GM18507 (cell line): ENCODE measurements at places on chromosomes 13 and 19.

GRCh38 chr13:63595811-63596210 lies 2180.2 kb upstream of the PCDH20 start:
- no peak for DNase-seq

GRCh38 chr13:29452773-29453616 lies 142.5 kb downstream of the SLC7A1 start:
- DNase-seq: no peak

DNA sequence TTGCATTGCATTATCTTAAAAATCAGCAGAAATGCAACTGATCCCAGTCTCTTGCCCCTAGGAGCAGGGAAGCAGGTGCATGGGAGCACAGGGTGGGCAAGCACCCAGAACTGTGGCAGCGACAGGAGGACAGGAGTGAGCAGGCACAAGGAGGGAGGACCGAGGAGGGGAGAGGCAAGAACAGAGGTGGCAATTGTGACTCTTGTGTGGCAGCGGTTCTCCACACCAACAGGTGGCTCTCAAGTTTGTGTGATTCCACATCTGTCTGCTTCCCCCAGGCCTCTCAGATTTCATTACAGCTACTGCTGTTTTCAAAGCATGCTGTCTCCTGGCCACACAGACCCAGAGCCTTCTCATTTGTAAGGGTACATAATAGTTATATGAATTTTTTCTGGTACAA lies 108.5 kb downstream of the STK24 start:
- no peak for DNase-seq

DNA sequence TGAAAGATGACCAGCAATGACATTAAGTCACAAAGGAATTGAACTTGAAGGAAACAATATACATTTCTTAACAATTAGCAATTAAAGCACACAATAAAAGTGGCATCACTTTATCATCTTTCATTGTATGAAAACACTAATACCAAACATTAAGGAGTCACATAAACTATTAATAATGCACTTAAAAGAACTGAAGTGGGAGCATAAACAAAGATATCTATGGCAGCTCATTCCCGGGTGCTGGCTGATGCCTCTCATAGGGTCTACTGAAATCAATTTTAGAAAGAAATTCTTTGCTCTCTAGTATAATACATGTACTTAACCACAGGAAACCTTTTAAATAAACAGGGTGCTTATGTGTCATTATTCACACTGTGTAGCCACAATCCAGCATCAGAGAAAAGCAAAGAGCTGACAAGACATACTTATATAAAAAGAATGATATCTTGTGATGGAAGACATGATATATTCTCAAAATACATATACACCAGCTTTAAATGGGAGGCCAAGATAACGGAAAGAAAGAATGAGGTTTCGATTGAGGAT lies 1207.8 kb downstream of the EFNB2 start:
- DNase-seq: no peak

- DNase-seq: no peak
These were observed 1.4 kb upstream of the SBSN start for GRCh38 chr19:35529241-35530218.

- no peak for DNase-seq
These were observed 3.6 kb upstream of the IFNL2 start for GRCh38 chr19:39264306-39265290.

- no peak for DNase-seq
These were observed 249.2 kb downstream of the DIAPH3 start for GRCh38 chr13:59914556-59914955.

GRCh38 chr19:31880283-31880682 lies 465.1 kb upstream of the ZNF507 start:
- no peak for DNase-seq

DNA sequence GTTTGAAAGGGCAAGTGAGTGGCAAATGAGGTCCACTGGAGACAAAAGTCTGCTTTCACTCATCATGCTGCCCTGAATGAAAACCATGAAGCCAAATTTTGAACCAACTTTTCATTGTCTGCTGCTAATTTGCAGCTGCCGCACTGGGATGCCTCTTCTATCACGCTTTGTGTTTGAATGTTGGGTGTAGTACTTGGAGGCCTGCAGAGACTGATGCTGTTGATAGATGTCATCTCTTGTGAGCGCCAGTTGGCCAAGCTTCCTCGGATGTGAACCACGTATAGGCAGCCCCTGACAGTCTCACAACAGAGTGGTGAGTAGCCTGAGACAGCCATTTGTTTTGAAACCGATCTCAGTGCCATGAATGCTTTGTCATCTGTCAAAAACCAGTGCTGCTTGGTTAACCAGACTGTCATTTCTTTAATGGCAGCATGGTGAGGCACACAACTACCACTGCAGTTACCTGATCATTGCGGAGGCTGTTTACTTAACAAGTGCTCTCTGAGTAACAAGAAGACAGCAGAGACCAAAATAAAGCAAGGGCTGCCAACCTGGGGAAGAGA lies 31.2 kb upstream of the SLC10A2 start:
- no peak for DNase-seq

- no peak for DNase-seq
These were observed 21.5 kb upstream of the GSX1 start for GRCh38 chr13:27770809-27771208.

DNA sequence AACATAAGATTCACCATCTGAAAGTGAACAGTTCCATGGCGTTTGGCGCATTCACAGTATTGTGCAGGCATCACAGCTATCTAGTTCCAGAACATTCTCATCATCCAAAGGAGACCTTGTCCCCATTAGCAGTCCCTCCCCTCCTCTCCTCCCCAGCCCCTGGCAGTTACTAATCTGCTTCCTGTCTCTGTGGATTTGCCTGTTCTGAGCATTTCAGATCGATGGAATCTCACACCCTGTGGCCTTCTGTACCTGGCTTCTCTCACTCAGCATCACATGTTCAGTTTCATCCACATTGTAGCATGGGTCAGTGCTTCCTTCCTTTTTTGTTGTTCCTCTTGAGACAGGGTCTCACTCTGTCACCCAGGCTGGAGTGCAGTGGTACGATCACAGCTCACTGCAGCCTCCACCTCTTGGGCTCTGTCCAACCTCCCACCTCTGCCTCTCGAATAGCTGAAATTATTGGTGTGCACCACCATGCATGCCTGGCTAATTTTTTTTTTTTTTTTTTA lies 34.6 kb downstream of the CRTC1 start:
- DNase-seq: no peak

DNA sequence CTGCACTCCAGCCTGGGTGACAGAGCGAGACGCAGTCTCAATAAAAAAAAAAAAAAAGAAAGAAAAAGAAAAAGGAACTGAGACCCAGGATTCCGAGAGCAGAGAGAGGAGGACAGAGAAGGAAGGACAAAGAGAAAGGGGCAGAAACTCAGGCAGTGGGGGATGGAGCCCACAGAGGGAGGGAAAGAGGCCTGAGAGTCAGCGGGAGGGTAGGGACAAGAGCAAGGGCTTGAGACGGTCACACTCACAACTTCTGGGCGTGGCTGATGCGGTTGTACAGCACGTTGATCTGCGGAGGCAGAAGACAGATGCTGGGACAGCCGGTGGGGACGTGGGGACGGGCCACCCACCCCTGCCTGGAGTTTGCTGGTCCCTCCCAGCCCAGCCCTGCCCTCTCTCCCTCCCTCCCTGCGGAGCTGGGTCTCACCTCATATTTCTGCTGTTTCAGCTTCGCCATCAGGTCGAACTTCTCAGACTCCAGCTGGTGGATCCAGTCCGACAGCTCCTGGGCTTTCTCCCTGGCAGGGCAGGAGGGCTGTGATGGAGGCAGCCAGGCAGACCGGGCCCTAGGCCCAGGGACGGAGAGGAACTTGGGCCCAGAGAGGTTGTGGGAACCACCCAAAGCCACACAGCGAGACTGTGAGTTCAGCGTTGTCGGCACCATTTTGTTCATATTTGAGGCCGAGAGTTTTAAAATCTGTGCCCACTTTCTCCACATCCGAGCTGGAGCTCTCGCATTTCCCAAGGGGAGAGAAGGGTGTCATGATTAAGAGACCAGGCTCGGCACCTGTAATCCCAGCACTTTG lies 15.2 kb downstream of the TNNT1 start:
- peak; percentile 45 for DNase-seq

- no peak for DNase-seq
These were observed 122.4 kb downstream of the DLEU7 start for GRCh38 chr13:50720861-50721671.

DNA sequence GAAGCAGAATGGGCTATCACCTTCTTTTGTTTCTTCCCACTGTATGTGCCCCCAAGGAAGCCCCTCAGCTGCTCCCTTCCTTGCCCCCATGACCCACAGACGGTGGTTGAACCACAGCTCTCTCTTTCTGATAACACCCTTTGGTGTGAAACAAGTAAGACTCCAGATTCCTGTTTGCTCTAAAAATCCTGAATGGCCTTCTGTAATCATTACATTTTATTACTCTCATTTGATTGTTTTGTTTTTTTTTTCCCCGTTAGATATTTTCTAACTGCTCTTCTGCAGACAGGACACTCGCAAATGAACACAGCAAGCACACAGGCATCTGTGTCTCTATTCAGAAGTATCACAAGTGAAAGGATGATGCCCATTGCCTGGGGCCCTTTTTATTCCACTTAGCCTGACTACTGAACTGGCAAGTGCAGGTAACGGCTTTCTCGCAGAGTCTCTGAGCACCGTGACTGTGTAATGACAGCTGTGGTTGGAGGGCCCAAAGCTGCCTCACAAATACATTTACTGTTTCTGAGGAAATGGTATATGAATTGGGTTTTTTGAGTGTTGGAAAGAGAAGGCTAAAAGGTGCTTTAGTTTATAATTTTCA lies 59.3 kb downstream of the OXGR1 start:
- DNase-seq: no peak

DNA sequence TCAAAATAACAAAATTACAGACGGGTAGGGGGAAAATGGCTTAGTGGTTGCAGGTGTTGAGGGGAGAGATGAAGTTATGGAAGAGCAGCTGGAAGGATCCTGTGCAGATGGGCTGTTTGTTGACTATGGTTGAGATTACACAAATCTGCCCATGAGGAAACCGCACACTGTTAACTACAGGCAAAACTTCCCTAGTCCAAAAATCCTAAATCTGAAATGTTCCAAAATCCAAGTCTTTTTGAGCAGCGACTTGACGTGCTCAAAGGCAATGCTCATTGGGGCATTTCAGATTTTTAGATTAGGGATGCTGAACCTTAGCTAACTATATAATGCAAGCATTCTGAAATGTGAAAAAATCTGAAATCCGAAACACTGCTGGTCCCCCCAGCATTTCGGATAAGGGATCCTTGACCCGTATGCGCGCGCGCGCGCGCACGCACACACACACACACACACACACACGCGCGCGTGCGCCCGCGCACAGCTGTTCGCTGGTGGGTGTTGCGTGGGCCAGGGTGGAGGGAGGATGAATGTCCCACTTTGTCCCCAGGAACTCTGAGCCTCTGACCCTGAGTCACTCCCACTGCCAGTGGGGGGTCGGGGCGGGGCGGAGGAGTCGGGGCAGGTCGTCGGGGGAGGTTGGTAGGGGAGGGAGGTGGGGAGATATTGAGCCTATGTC lies 6.8 kb downstream of the F2RL3 start:
- no peak for DNase-seq

DNA sequence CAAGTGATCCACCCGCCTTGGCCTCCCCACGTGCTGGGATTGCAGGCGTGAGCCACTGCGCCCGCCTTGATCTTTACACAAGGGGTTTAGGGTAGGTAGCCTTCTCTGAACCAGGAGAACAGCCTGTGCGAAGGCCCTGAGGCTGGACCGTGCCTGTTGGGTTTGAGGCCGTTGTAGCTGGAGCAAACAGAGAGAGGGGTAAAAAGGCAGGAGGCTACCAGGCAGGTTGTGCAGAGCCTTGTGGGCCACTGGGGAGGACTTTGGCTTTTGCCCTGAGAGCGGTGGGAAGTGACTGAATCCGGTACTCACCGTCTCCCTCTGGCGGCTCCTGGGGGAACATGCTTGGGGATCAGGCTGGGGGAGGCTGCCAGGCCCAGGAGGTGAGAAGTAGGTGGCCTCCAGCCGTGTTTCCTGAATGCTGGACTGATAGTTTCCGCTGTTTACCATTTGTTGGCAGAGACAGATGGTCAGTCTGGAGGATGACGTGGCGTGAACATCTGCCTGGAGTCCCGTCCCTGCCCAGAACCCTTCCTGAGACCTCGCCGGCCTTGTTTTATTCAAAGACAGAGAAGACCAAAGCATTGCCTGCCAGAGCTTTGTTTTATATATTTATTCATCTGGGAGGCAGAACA lies 24.6 kb downstream of the SPC24 start:
- peak; percentile 49 for DNase-seq

DNA sequence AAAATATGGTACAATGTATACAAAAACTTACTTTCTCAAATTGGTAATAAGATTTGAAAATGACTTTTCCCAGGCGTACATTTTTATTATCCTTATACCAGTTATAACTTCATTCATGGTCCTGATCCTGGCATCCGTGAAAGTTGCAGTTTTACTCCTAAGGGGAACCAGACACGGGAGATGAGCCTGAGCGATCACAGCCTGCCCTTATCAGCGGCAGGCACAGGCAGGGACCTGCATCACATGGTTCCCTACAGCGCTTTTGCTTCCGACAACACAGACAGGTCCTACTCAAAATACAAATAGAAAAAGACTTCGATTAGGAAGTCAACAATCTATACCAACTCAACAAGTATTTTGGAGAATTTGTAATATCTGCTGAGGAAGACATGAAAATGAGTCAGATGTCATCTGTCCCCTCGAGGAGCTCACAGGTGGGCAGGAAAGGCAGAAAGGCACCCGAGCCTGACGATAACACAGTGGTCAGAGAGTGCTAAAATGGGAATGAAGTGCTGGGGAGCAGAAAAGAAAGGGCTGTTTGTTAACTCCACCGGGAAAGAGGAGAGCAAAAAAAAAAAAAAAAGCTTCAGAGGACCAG lies 93.4 kb downstream of the ABCC4 start:
- DNase-seq: peak; percentile 12

- DNase-seq: no peak
These were observed 2.1 kb downstream of the NECTIN2 start for GRCh38 chr19:44848036-44848811.

- no peak for DNase-seq
These were observed 42.0 kb upstream of the NFIC start for GRCh38 chr19:3324405-3324856.

- DNase-seq: no peak
These were observed 70.5 kb upstream of the ZNF420 start for GRCh38 chr19:37007587-37008220.

DNA sequence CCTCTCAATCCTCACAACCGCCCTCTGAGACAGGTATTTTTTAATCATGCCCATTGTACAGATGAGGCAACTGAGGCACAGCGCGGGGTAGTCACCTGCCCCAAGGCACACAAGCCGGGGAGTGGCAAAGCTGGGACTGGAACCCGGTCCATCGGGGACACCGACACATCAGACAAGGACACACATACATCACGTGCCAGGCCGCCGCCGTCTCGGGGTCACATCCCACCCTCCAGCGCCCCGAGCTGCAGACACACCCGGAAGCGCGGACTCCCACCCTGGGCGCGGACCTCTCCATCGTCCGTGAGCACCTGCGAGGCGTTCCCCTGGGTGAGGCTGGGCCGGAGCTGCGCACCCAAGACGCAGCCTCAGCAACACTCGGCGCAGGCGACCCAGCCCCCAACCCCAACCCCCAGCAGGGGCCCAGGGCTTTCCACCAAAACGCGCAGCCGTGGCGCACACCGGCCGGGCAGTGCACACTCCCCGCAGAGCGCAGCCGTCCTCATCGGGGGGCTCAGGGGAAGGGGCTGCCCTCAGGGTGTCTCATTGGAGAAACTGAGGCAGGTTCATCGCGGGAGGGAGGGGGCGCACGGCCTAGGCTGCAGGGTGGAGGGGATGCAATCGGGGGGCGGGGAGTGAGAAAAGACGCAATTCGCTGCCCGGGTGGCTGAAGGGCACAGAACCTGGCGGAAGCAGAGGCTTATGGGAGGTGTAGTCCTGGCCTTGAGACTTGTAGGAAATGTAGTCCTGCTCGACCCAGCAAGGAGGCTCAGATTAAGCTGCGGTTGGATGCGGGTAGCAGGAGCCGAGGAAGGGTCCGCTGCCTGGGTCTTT lies 1.9 kb upstream of the LMTK3 start:
- no peak for DNase-seq

- peak; percentile 30 for DNase-seq
These were observed 80.3 kb upstream of the FRY start for GRCh38 chr13:31951215-31951678.
